BJ (cell line): ENCODE measurements at places on chromosomes 2 and 18.

DNA sequence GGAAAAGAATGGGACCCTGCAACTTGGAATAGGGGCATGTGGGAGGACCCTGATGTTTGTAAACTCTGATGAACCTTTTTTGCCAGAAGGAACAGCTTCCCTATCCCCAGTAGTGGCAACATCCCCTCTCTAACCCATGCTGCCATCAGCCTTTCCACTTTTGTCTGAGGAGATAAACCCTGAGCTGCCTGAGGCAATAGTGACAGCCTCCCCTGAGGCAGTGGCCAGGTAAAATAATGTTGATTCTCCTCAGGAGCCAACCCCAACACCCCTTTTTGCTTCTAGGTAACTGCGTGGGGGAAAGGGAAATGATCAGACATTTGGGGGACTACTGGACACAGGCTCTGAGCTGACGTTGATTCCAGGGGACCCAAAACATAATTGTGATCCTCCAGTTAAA lies 106.8 kb upstream of the NPAS2 start:
- no peak for DNase-seq

DNA sequence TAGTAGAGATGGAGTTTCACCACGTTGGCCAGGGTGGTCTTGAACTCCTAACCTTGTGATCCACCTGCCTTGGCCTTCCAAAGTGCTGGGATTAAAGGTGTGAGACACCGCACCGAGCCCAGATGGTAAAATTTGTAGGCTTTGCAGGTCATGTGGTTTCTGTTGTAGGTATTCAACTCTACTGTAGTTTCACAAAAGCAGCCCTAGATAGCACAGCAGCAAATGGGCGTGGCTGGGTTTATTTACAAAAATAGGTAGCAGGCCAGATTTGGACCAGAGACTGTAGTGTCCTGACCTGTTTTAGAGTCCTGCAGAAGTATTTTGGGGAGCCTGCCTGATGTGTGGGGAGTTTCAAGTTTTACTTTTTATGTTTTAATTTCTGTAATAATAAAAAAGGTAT lies 84.1 kb upstream of the RASGRP3 start:
- no peak for DNase-seq

DNA sequence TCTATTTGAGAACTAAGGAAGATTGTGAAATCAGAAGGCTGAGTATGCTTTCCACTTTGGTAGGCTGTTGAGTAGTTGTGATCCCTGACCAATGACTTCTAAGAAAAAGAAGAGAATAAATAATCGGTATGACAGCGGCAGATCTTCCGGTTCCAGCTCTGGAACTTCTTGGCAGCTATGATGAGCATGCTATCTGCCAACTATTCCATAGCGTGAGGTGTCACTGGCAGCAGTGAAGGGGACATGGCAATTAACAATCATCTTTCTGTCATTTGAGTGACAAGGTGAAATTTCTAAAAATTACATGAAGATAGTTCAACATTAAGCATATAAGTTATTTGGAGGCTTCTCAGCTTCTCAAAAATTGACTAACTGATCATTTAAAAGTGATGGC lies 140.1 kb upstream of the NETO1 start:
- DNase-seq, result no peak

DNA sequence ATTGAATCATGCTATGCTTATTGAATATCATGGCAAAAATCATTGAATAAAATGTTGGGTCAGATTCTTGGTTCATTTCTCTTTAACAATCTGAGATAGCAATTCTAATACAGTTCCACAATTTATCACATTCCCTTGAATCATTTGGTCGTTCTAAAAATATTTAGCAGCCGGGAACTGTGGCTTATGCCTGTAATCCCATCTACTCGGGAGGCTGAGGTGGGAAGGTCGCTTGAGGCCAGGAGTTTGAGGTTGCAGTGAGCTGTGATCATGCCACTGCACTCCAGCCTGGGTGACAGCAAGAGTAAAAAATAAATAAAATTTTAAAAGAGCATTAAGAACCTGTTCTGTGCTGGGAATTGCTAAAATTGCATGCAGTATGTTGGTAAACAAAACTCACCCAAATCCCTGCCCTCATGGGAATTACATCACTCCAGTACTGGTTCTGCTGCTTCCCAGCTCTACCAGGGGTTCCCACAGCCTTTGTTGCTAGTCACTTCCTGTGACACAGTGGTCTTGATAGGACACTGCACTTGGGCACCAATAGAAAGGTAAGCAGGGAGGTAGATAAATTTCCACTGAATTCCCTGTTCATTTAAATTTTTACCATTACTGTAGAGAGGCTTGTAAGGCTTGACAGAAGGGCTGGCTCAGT lies 200.4 kb downstream of the CTNNA2 start:
- no peak for DNase-seq

GRCh38 chr2:169528271-169528701 lies 18.8 kb downstream of the KLHL41 start:
- no peak for DNase-seq

- no peak for DNase-seq
Observed at GRCh38 chr2:98463081-98463481, 18.4 kb downstream of the INPP4A start.

GRCh38 chr18:44862112-44862511 lies 181.4 kb downstream of the SETBP1 start:
- DNase-seq, result no peak
